Calu3 (cell line): ENCODE measurements at places on chromosomes 3 and 15.

DNA sequence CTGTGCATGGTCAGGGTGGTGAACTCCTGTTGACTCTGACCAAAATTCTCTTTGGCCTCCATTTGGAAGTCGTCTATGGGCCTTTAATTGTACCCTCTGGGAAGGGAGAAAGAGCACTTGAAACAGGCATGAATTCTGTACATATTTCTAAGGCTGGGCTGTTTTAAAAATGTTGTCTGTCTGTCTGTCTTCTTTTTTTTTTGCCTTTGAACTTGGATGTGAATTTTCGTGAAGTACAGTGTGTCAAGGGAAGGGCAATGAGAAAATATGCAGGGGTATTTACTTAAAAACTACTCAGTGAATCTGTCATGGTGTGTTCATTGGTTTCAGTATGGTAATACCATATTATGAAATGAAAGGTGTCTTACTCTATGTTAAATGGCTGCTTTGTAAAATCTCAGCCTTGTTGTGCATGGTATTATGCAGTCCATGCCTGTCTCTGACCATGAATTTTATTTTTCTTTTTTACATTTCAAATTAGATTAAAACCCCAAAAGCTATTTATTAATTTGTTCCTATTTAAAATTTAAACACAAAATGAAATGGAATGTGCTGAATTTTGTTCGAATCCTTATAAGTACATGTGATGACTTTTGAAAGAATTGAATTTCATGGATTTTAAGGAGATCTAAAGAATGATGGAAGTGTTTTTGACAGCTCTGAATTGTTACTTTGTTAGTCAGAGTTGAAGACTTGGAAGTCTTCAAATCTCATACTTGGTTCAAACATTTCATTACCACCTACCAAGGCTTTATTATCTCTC lies 51.1 kb downstream of the RARB start:
- no peak for DNase-seq

GRCh38 chr3:141320399-141321108 lies 47.8 kb upstream of the ZBTB38 start:
- DNase-seq, result no peak

DNA sequence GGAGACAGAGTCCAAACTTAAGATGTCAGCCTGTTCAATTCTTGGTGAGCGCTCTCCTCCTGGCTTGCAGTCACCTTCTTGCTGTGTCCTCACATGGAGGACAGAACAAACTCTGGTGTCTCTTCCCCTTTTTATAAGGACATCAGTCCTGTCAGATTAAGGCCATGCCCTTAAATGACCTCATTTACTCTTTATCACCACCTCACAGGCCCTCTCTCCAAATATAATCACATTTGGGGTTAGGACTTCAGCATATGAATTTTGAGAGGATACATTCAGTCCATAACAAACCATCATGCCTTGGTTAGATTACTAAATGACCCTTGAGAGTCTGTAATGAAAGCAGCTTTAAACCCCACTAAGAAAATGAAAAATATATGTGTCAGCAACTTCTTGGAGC lies 175.2 kb downstream of the TAFA4 start:
- no peak for DNase-seq

GRCh38 chr15:78408961-78409360 lies 29.1 kb upstream of the IREB2 start:
- DNase-seq, result no peak

- no peak for DNase-seq
Observed at GRCh38 chr15:83078712-83079111, 11.7 kb upstream of the BTBD1 start.

- no peak for DNase-seq
Observed at GRCh38 chr15:67803996-67804843, 21.1 kb upstream of the SKOR1 start.
